ENCODE measurements at places on chromosomes 12 and 14.

DNA sequence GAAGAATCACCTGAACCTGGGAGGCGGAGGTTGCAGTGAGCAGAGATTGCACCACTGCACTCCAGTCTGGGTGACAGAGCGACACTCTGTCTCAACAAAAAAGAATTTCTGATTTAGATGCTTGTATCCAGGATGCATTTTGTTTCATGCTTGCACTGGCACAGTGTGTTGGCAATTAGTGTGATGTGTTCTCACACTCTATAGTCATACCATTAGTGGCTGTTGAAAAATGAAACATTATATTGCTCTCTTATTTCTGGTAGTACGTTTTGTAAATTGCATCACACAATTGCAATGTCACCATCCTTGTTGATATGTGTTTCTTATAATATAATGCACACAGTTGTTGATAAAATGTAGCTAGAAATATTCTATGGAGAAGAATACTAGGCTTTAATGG is 51.3 kb upstream of the RMST start:
- DNase-seq, result no peak

- DNase-seq, result no peak
Measured at GRCh38 chr14:105077649-105077995, 12.4 kb upstream of the GPR132 start.

GRCh38 chr14:52068615-52069306 is at the start of gene NID2:
Gene NID2, minus strand, starts transcription at chr14:52069059. Its CDS starts 65 bp downstream, at chr14:52068994.
- peak; percentile 84 for DNase-seq

DNA sequence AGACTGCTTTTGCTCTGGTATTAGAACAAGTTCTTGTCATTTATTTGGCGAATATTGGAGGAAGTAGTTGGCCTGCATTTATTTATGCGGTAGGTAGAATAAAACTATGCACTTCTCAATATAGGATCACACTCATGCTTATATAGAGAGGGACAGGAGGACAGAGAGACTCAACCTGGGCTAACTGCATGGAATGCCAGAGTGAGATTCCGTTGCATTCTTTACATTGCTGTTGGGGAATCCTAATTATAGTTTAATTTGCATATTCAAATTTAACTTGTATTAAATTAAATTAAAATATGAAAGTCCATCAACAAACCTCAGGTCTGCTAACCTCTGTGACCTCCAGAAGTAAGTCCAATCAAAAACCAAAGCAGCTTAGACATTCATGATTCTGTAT is 26.6 kb downstream of the OR10G3 start:
- DNase-seq, result no peak

- no peak for DNase-seq
Measured at GRCh38 chr12:82027612-82028011, 268.5 kb upstream of the PPFIA2 start.

- no peak for DNase-seq
Measured at GRCh38 chr12:47449797-47450196, 256.0 kb downstream of the RPAP3 start.

GRCh38 chr12:105574056-105574715 is 243.7 kb downstream of the C12orf75 start:
- no peak for DNase-seq

DNA sequence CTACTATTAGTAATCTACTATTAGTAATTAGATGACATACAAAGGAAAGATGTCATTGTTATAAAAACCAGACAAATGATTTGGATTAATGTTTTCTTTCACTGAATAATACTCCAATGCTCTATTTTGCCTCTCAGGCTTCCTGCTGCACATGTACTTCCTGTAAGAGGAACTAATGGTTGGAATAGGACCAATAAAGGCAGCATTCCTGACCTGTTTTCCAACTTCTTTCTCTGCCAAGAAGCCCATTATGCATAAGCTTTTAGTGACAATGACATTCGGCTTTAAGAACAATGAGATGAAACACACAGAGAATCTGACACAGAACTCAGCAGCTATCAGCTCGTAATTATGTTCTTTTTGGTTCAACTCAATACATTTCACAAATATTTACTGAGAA is 5.2 kb upstream of the C12orf56 start:
- DNase-seq, result no peak

DNA sequence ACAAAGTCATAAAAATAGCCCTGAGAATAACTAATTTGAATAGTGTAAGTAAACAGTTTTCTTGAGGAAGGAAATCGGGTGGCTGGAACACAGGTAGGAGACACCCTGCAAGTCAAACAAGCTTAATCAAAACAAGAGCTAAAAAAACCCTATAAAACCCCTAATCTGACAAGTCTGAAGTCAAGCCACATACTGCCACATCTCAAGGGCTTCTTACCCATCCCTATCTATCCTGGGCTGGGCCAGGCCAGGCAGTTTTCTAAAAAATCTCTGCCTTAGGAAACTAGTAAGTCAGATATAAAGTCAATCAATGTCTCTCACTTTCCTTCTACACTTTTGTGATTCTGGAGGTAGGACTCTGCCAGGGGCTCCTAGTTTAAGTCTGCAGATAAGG is 15.3 kb downstream of the UBE2N start:
- DNase-seq, result no peak

- no peak for DNase-seq
Measured at GRCh38 chr12:89544022-89544421, 18.2 kb upstream of the POC1B start.

- no peak for DNase-seq
Measured at GRCh38 chr14:76426161-76426696, 50.3 kb downstream of the ESRRB start.

DNA sequence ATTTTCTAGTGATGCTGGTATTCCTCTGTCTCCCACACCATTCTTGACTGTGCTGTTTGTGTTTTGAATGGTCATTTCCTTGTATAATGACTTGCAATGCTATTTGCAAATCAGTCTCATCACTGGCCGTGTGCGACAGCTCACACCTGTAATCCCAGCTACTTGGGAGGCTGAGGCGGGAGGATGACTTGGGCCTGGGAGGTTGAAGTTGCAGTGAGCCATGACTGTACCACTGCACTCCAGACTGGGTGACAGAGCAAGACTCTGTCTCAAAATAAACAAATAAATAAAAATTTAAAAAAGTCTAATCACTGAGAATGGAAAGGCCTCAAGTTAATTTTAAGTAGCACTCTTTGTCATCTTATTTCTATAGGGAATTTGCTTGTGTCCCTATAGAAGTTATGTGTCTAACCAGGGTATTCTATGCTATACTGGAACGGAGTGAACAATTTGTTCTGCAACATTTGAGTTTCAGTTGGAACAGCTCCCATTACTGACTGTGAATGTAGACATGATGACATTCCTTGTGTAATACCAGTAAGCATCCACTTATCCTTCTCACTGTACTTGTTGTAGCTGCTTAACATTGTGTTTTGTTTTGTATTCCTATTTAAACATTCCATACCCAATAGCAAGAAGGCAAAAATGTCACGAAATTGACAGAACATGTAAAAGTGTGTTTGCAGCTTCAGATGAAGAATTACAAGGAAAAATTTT is 126.3 kb downstream of the MGST1 start:
- DNase-seq, result no peak

Data from neural crest cell (in vitro differentiated cells).